ENCODE measurements at places on chromosomes 11 and 22.

DNA sequence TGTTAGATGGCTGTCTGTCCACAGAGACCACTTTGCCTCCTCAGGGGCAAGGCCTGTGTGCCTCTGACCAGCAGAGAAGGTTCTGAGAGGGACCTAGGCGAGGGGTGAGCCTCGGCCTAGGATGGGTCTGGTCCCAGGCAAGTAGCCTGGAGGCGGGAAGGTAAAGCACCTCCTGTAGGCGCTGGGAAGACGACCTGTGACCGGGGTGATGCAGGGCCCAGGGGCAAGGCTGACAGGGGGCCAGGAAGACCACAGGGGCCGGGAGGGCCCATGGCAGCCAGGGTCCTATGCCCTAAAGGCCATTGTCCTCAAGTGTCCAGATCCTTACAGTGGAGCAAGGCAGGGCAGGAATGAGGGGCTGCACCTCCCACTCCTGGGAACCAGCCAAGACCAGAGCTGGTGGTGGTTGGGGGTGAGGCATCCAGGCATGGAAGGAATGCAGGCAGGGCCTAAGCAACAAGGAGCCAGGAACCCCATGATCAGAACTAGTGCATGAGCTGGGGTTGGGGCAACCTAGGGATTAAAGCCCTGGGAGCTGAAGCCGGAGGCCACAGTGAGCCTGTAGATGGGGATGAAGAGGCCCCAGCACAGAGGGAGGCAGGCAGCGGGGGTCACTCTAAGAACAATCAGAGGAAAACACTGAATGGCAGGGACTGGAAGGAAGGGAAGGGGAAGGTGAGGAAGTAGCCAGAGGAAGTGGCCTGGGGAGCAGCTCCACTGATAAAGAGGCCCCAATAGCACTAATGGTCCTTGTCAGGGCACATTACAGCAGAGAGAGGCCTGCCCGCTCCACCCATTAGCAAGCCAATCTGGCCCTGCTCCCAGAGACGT lies 32.9 kb upstream of the KLHL35 start:
- DNase-seq = no peak

DNA sequence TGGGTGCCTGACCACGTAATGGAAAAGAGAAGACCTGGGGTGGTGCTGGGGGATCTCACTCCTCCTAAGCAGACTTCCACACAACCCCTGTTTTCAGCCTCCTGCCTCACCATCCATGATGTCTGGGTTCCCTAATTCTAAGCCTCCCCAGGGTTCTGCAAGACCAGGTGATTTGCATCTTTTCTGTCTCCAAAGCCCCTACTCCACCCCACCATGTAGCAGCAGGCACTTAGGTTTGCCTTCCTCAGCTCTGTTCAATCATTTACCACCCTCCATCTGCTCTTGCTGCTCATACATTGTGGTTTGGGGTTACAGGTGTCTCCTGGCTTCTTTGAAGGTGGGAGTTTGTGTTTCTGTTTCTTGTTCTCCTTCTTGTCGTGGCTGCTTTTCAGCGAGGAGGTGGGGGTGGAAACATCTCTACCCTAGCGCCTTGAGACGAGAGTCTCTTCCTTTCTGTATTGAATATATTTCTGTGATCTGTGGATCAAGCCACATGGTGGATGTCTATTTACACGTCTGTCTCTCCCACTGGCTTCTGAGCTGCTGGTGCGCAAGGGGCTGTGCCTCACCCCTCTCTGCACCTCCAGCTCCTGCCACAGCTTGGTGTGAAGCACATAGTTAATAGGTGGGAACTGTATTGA lies 6.6 kb upstream of the SSTR3 start:
- peak; percentile 89 for DNase-seq

- DNase-seq = no peak
Observed at GRCh38 chr11:12420706-12421105, 43.3 kb downstream of the PARVA start.

- no peak for DNase-seq
Observed at GRCh38 chr11:128208329-128209137, 378.8 kb downstream of the ETS1 start.

- DNase-seq = no peak
Observed at GRCh38 chr11:66885950-66886440, 29.1 kb downstream of the LRFN4 start.

- no peak for DNase-seq
Observed at GRCh38 chr11:21411104-21411503, 741.7 kb downstream of the NELL1 start.

GRCh38 chr22:16932577-16932976 lies 75.4 kb downstream of the GAB4 start:
- DNase-seq = no peak

DNA sequence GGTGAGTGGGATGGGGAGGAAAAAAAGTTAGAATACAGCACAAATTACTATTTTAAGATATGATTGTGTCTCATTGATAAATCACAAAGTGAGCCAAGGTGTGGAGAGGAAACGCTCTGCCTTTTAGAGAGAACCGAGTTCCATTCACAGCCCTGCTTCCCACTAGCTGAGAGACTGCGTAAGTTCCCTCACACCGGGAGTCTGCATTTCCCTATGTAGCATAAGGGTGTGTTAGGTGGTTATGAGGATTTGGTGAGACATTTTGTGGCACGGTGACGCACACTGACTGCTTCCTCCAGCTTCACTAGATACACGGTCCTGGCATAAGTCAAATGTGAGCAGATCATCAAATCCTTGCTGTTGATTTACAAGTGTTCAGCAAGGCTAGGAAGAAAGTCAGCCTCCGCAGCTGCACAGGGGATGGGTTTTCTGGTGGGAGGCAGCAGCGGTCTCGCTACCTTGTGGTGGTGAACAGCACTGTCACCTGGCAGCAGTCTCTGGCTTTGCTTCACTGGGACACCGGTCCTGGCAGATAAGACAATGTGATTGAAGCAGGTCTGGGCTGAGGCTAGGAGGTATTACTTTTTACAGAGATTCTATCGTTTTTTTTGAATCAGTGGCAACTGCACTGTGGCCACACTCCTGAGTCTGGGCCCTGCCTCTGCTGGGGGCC lies 312.2 kb upstream of the B3GAT1 start:
- DNase-seq = no peak

DNA sequence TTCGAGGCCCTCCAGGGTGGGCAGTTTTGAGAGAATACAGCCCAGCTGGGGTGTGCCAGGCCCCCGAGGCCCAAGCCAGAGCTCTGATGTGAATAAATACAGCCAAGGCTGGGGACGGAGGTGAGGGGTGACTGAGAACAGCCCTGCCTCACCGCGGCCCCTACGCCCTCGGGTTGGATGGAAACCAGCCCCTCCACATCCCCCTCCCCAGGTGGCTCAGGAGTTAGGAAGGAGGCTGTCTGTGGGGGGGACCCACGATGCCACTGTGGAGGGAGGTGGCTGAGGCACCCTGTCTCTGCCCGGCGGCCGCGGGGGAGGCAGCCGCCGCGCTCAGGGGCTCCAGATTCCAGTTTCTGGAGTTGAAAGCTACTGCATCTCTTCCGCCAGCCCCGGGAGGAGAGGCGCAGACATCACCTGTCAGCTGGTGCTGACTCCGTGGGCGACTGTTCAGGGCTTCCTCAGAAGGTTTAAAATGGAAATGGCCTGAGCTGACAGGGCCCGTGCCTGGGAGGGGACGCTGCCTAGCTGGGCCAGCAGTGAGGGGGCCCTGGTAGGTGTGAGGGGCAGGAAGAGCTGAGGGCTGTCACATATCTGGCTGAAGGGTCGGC lies 1.4 kb downstream of the FLRT1 start:
- no peak for DNase-seq

DNA sequence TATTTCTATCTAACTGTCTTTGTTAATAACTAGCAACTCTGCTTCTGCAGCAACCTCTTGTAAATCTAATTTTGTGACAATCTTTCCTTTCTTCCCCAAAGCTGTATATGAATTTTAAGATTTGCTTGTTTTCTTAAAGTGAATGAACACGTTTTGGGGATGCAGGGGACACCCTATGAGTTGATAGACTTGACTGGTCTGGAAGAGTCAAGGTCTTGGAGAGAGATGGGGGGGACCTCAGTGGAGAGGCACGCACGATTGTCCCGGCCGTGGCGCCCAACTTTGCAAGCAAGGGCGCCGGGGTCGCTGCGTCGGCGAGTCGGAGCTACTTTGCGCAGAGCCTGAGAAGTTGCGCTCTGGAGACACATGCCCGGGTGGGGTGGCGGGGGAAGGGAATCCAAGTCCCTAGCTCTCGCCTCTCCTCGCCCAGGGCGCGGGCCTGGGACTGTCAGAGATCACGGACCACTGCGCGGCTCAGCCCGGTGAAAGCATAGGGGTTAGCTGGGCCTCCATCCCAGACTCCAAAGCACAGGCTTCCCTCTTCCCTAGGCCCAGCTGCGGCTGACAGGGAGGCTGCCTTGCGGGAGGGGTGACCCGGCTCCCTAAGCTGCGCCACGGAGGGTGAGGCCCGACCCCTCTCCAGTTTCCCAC lies 854 bp downstream of the ABCC8 start:
- no peak for DNase-seq

GRCh38 chr11:15913261-15913660 lies 443.1 kb downstream of the SOX6 start:
- DNase-seq = no peak

- no peak for DNase-seq
Observed at GRCh38 chr11:134630861-134631260, 218.8 kb upstream of the B3GAT1 start.

DNA sequence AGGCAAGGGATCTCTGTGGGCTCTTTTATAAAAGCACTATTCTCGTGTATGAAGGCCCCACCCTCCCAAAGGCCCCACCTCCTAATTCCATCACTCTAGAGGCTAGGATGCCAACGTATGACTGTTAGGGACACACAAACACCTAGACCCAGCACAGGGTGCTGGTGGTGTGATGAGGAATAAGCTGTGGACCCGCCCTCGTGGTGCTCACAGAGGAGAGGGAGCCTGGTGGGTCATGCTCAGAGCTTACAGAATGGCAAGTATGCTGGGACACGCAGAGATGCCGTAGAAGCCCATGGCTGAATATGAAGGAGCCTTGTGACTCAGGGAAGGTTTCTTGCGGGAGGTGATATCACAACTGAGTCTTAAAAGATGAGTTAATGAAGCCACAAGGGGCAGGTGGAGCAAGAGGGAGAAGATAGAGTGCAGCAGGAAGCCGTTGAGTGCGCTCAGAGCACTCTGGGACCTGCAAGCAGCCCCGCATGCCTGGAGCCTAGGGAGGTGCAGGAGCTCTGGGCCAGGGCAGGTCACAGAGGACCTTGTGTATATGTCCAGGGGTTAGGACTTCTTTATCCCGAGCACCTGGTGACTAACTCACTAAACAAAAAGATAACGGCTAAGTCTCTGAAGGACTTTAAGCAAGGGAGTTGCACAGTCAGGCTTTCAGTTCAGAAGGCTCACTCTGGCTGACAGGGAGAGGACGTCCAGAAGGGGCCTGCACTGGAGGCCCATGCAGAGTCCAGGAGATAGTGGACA lies 160.9 kb downstream of the TRIM29 start:
- DNase-seq = no peak

- no peak for DNase-seq
Observed at GRCh38 chr11:88167853-88168252, 7.4 kb downstream of the RAB38 start.

DNA sequence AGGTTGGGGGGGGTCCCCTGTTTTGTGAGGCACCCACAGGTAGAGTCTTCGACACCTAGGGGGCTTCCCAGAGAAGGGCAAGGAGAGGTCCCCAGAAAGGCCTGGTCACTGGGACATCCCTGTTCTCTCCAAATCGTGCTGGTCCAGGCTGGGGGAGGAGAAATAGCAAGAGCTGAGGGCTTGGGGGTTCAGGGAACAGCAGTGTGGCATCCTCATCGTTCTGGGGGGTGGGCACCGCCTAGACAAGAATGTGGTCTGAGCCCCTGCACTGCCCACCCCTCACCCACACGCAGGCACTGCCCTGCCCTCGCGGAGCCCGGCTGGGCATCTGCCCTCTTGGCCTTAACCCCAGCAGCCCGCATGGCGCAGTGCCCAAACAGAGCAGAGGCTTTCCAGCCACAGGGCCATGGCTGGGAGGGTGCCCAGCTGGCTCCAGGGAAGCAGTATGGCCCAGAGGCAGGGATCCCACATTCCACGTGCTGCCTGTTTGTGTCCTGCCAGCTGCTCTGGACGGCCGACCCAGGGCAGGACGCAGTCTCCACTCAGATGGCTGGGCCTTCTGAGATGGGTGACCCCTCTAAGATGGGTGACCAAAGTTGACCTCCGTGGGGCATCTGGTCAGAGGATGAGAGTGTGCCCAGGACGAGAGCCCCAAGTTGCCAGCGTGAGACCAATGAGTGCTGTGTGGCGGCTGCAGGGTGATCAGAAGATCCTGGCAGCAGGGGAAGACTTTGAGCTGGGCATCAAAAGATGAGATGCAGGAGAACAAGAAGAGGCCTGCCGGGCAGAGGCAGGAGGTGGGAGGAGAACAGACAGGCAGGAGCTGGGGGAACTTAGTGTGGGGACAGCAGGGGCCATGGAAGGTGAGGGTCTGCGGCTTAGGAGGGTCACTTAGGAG lies 14.4 kb downstream of the SCARF2 start:
- no peak for DNase-seq

GRCh38 chr22:30873661-30874060 lies 94.9 kb downstream of the MORC2 start:
- DNase-seq = no peak

- DNase-seq = no peak
Observed at GRCh38 chr11:134580610-134580975, 168.6 kb upstream of the B3GAT1 start.

GRCh38 chr22:25070956-25071355 lies 118.4 kb downstream of the KIAA1671 start:
- DNase-seq = no peak

- DNase-seq = no peak
Observed at GRCh38 chr11:127925475-127925874, 661.9 kb downstream of the ETS1 start.

- DNase-seq = no peak
Observed at GRCh38 chr11:12448131-12448939, 71.0 kb downstream of the PARVA start.

GRCh38 chr11:11813288-11813962 lies 28.3 kb upstream of the USP47 start:
- no peak for DNase-seq

GRCh38 chr11:118914178-118914918 lies 11.4 kb downstream of the BCL9L start:
- peak; percentile 56 for DNase-seq

GRCh38 chr22:49853981-49854831 lies 562 bp downstream of the ZBED4 start:
- no peak for DNase-seq

GRCh38 chr11:1326435-1327063 lies 17.1 kb upstream of the TOLLIP start:
- no peak for DNase-seq

- no peak for DNase-seq
Observed at GRCh38 chr11:128914216-128915148, 23.3 kb downstream of the KCNJ5 start.

DNA sequence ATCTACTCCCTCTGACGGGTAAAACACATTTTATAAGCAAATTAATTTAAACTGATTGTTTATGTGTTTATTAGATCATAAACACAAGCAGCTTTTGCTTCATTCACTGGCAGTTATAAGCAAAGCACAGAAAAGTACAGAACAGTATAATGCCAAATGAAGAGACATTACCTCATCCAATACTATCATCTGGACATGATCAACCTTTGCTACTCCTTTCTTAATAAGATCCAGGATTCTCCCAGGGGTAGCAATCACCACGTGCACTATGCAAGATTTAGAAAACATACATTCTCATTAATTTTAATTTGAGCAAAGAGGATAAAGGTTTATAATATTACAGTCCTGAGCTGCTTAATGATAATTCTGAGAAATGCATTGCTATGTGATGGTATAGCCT lies 27.9 kb downstream of the DDX6 start:
- no peak for DNase-seq

All from stimulated activated CD4-positive, alpha-beta T cell treated with anti-CD3 and anti-CD28 coated beads, Interleukin-4, amount 100 ng/mL, for 4 hours (primary cell).